Spleen (tissue), 13 donors: ENCODE measurements at places on chromosomes 4 and X. TPM values are rescaled to one million over a fixed set of nuclear protein-coding genes. Genes with fewer than 3 reads are reported as not detected.

GUCY1B1 gene
- 19.2 TPM for total RNA-seq

- DNase-seq = no peak
Measured at GRCh38 chr4:186570193-186570996, 15.0 kb upstream of the MTNR1A start.

DNA sequence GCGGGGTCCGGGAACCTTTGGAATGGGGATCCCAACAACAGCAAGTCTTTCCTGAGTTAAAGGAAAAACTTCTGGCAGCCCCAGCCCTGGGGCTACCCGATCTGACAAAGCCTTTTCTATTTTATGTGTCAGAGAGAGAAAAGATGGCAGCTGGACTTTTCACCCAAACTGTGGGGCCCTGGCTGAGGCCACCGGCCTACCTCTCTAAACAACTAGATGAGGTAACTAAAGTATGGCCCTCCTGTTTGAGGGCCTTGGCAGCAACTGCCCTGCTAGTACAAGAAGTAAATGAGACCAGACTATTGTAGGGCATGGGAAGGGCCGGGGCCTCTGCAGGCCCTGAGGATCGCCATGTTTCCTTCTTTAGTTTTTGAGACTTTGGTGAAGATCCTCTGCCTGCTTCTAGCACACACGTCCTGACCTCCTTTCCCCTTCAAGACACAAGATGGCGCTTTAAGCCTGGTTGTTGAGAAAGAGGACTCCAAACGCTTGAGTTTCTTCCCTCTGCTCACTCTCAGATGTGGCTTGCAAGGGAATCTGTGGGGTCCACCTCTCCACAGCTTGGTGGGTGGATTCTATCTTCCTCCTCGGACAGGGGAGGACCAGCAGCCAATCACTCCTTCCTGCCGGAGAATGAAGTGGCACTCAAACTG lies 18.5 kb upstream of the DRD5 start:
- DNase-seq = no peak

- no peak for DNase-seq
Measured at GRCh38 chr4:172688534-172688933, 480.1 kb upstream of the GALNT7 start.

DNA sequence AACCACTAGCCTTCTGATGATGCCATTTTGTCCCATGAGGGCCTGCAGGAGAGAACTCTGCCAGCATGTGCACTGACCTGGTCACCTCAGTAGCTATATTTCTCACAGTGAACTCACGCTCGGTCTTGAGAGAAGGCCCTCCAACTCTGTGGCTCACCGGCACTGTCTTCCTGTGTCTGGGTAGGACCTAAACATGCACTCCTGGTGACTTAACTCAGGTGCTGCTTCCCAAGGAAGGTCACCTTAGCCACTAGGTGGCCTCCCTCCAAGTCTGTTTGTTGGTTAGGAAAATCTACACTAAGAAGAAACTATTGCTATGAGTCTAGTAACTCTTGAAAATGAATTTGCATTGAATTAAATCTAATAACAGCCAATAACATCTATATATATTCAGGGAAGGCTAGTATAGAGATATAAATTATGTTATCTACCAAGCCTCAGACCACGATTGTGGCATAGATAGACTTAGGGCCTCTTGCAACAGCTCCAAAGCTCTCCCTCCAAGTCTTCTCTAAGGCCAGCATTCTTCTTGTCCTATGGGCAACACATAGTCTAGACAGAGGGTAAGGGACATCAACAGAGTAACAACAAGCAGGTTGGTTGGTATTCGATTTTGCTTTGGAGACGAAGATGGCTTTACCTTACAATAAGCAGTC lies 24.7 kb downstream of the TLR10 start:
- no peak for DNase-seq
